IgD-negative memory B cell (primary cell): ENCODE measurements at places on chromosomes 13 and 19. TPM values are rescaled to one million over a fixed set of nuclear protein-coding genes. Genes with fewer than 3 reads are reported as not detected.

DLEU7 gene
- not detected for polyA plus RNA-seq

PTGER1 gene
- not detected for polyA plus RNA-seq

LIM2 gene
- 0.24 TPM for polyA plus RNA-seq

ZNF726 gene
- 2.7 TPM for polyA plus RNA-seq

ZNF525 gene
- 12.4 TPM for polyA plus RNA-seq

C19orf73 gene
- polyA plus RNA-seq = 2.6 TPM

NR2C2AP gene
- polyA plus RNA-seq = 37.6 TPM

LRRC25 gene
- polyA plus RNA-seq = 14.9 TPM

FCHO1 gene
- polyA plus RNA-seq = 42.4 TPM

DAND5 gene
- polyA plus RNA-seq = not detected

RAB8A gene
- polyA plus RNA-seq = 132 TPM

GTF2F2 gene
- polyA plus RNA-seq = 12.0 TPM

IGFL2 gene
- polyA plus RNA-seq = not detected

RNF17 gene
- polyA plus RNA-seq = not detected

ANGPTL8 gene
- not detected for polyA plus RNA-seq

C19orf38 gene
- 6.5 TPM for polyA plus RNA-seq

DNAAF3 gene
- polyA plus RNA-seq = not detected

LAIR1 gene
- polyA plus RNA-seq = 59.1 TPM

FCAR gene
- 0.15 TPM for polyA plus RNA-seq

PNMA8B gene
- polyA plus RNA-seq = not detected

CYP4F2 gene
- polyA plus RNA-seq = not detected

BCL3 gene
- 12.6 TPM for polyA plus RNA-seq

ZNF577 gene
- 4.4 TPM for polyA plus RNA-seq

PLIN5 gene
- polyA plus RNA-seq = not detected

KLK14 gene
- polyA plus RNA-seq = not detected

ZNF491 gene
- polyA plus RNA-seq = 0.85 TPM

DOCK6 gene
- 1.6 TPM for polyA plus RNA-seq

LRG1 gene
- polyA plus RNA-seq = 0.81 TPM

OR7E24 gene
- polyA plus RNA-seq = not detected

IGSF23 gene
- not detected for polyA plus RNA-seq

CEBPA gene
- 0.15 TPM for polyA plus RNA-seq

ACP5 gene
- 109 TPM for polyA plus RNA-seq

ZNF440 gene
- polyA plus RNA-seq = 1.7 TPM

SMIM44 gene
- polyA plus RNA-seq = not detected

ZNF724 gene
- 1.8 TPM for polyA plus RNA-seq

PLPPR3 gene
- not detected for polyA plus RNA-seq

ERICH6B gene
- 0.45 TPM for polyA plus RNA-seq

KLK15 gene
- polyA plus RNA-seq = not detected

SMIM24 gene
- not detected for polyA plus RNA-seq

ZNF30 gene
- 1.6 TPM for polyA plus RNA-seq

MYO9B gene
- 26.9 TPM for polyA plus RNA-seq

DHDH gene
- polyA plus RNA-seq = 0.39 TPM

LHB gene
- 0.78 TPM for polyA plus RNA-seq

OR4F17 gene
- polyA plus RNA-seq = not detected

LGALS7B gene
- polyA plus RNA-seq = not detected

ZNF208 gene
- polyA plus RNA-seq = 1.1 TPM

CGB5 gene
- polyA plus RNA-seq = not detected

TNNI3 gene
- not detected for polyA plus RNA-seq

SIGLEC10 gene
- 83.2 TPM for polyA plus RNA-seq

LENG8 gene
- 11.4 TPM for polyA plus RNA-seq

PEG3 gene
- polyA plus RNA-seq = not detected

ZNF253 gene
- 11.2 TPM for polyA plus RNA-seq

ZNF83 gene
- polyA plus RNA-seq = 13.9 TPM

NLRP11 gene
- 0.20 TPM for polyA plus RNA-seq

PGLYRP2 gene
- not detected for polyA plus RNA-seq

MBD3L2 gene
- not detected for polyA plus RNA-seq

C19orf44 gene
- polyA plus RNA-seq = 3.6 TPM
